ENCODE measurements at places on chromosomes 16 and 17.
A peak's percentile ranks its signal among the peaks of the same experiment; 100 is the strongest.

DNA sequence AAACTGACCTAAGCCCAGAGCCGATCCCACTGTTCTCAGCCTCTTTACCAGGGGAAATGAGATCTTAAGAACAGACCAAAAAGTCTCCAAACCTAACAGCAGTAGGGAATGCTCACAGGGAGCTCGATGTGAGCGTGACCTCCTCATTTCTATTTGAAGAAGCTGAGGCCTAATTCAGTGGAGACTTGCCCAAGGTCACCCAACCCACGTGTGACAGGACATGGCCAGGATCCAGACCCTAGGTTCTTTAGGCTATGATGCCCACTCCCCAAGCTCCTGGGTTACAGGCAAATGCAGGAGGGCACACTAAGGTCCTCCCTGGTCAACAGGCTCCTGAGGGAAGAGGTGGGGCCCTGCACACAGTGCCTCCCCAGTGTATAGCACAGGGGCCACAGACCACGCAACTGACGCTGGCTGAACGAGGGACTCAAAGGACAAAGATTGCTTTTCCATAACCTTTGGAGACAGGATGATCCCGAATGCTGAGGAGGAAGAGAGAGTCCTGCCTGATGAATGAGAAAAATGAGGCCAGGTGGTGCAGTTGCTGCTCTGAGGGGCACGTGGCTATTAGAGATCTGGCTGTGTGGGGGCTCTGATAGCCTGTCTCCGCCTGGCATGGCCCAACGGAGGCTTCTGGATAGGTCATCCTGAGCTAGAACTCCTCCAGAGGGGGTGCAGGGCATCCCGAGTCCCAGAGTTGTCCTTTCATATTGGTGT lies 24.0 kb downstream of the MAP3K14 start:
- no peak for DNase-seq

DNA sequence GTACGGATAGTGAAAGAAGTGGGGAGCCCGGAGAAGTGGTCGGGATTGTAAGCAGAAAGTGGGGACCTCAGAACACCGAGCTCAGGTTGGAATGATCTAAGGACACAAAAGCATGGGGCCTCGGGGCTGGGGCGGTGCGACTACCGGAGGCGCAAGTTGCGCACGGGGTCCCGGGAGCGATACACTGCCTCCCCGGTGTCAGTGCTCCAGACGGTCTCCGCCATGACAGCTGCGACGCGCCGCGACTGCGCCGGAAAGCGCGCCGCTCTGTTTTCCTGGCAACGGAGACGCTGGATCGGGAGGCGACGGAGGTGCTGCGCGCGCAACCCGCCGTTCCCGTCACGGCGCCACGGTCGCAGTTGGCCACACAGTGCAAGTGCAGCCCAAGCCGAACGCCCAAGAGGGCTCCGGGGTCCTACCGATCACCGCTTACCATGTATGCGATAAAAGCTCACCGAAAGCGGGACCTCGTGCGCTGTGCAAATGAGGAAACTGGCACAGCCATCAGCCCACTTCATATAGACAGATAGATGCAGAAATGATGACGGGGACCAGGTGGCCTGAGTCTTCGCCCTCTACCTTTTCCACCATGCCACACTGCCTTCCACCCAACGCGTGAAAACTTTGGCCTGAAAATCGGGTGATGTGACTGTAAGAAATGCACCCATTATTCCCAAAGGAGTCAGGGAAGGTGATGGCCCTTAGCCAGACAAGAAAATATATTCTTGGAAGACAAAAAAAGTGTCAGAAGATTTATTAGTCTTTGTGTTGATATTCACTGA lies at the start of gene MKS1:
TSS of gene MKS1 (minus strand) at position 249 of the 782 bp plus-strand sequence. CDS start at position 224, 25 bp downstream.
- peak; percentile 99 for DNase-seq

- no peak for DNase-seq
These were observed 8.4 kb downstream of the LRRC3C start for GRCh38 chr17:39935909-39936308.

DNA sequence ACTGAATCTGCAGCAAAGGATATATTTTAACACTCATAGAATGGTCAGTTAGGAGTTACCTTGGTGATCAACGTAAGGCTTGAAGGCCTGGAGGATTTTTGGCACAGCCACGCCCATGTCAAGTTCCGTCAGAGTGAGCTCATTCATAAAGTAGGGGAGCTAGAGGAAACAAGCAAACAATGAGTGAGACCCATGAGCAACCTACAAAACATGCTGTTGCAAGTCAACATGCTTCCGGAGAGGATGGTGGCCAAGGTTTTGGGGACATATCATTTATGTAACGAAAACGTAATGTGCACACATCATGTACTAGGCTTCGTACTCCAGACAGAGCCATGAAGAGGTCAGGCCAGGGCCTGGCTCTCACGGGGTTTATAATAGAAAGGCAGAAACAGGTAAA lies 41.1 kb upstream of the ERN1 start:
- no peak for DNase-seq

GRCh38 chr17:60747069-60747808 lies 69.6 kb downstream of the BCAS3 start:
- no peak for DNase-seq

GRCh38 chr17:17837966-17838962 lies 1.5 kb upstream of the SREBF1 start:
- no peak for DNase-seq

- no peak for DNase-seq
These were observed 5.0 kb downstream of the SPDYE4 start for GRCh38 chr17:8753136-8753975.

GRCh38 chr16:12529582-12529981 lies 274.1 kb downstream of the CPPED1 start:
- DNase-seq, result no peak

GRCh38 chr17:63624531-63624880 lies 2.3 kb downstream of the MAP3K3 start:
- DNase-seq, result no peak

- DNase-seq, result peak; percentile 83
These were observed 13.0 kb upstream of the SPNS3 start for GRCh38 chr17:4420692-4421131.

DNA sequence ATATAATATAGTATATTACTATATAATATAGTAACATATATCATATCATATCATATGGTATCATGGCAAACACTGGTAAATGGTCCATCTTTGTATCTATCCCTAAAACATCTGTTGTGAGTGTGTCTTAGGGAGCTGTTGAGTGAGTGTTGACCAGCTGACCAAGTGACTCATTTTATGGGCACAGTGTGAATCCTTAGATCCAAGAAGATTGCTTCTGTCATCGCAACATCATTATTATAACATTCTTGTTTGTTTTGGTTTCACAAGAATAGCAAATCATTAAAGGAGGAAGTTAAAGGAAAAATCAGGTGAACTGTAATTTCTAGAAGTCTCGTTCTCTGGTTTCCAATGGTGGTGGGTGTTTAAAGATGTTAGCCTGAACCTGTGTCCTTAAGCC lies 11.7 kb upstream of the MAF start:
- DNase-seq, result no peak

DNA sequence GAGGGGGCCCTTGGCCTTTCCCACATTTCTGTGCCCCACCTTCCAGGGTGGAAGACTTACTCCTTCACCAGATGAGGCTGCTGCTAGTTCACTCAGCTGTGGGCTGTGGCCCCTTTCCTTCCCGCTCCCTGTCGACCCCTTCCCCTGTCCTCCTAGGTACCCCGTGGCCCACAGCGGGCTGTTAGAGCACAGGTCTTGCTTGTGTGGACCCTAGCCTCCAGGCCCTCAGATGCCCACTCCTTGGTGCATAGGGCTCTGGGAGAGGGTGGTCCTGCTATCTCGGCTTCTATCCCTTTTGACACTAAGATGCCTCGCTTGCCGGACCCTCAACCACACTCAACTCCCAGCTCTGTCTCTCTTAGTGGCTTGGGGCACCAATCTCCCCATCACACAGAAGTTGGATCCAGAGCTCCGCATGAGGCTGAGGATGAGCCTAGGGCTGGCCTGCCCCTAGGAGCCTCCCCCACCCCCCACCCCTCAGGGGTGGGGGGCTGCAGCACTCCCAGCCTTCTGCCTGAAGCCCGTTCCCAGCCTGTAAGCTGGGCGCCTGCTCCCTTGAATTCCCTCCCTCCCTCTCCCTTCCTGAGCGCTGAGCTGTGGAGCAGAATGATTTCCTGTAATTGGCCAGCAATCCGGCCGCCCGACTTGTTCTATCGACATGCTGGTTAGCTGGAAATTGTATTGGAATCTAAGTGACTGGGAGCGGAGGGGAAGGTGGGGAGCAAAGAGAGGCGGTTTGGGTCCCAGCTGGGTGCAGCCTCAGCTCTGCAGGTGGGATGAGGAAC lies 30.9 kb downstream of the DCAKD start:
- no peak for DNase-seq

GRCh38 chr17:35614810-35615209 lies 27.7 kb downstream of the AP2B1 start:
- no peak for DNase-seq

GRCh38 chr17:5678171-5678570 lies 93.9 kb upstream of the NLRP1 start:
- no peak for DNase-seq

DNA sequence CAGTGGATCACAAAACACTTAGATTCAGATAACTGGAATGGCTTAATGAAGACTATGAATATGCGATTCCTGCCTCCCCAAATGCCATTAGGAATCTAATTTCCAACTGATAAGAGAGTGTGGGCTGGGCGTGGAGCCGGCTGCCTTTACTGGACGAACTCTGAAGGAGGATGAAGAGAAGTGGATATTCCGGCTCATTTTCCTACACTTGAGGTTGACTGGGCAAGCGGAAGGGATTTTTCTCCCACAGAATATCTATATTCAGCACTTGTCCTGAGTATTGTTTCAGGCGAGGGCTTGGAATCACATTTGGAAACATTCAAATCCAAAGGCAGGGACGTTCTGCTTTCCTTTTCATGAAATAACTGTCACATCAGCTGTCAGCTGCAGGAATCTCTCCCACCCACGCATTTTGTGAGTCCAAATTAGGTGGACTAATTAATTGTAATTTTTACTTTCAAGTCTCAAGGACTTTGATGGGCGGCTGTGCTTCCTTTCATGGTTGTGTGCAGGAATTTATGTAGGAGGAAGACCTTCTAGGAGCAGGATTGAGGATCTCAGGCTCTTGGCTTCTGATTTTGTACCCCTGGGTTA lies 138.5 kb downstream of the PITPNC1 start:
- no peak for DNase-seq

DNA sequence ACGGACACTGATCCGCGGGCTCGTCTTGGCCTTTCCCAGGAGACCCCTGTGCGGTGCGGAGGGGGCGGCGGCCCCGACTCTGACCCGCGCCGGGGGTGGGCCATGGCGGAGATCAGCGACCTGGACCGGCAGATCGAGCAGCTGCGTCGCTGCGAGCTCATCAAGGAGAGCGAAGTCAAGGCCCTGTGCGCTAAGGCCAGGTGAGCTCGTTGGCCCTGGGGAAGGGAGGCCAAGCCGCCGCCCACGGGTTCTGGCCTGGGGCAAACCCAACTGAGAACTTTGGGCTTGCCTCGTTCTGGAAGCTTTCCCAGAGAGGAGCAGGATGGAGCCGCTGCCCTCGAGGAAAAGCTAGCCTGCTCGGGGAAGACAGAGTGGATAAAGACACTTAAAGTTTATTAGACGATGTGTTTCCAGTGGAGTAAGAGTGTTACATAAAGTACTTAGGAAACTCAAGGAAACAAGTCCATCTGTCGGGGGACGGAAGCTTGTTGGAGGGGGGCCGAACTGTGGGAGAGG lies 540 bp downstream of the PPP4C start:
- no peak for DNase-seq

GRCh38 chr16:64417711-64418227 lies 704.1 kb downstream of the CDH11 start:
- no peak for DNase-seq

GRCh38 chr17:80960797-80961452 lies 30.7 kb upstream of the CHMP6 start:
- DNase-seq, result no peak

GRCh38 chr17:57442401-57442823 lies 186.1 kb downstream of the MSI2 start:
- DNase-seq, result no peak

DNA sequence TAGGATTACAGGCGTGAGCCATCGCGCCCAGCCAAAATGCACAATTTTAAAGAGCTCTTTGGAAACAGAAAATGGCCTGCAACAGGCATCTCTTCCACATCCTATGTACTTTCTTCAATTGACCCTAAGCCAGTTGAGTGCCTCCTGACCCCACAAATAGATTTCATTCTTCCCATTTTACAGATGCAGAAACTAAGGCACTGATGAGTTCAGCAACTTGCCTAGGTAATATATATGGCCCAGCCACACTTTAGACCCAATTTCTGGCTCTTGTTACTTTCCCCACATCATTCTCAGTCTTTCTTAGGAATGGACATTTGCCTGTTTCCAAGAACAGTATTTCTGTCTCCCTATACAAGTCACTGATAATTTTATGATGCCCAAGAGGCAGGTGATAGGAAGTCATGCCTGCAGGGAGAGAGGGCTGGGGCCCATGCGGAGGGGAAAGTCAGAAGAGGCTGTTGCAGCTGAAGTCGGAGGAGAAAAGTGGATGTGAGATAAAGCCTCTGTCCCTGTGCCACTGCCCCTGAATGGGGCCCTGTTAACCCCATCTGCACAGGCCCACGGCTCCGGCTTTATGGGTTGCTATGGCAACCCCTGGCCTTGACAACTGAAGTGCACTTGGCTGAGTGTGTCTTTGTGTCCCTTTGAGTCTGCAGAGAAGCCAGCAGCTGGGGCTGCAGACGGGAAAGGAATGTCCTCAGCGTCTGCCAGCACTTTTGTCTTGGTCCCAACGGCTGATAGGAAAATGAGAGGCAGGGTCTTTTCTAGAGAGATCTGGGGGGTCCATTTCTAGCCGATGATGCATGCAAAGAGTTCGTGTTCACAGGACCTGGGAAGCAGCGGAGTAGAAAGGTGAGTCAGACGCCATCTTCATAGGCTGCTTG lies 45.9 kb downstream of the ABAT start:
- peak; percentile 37 for DNase-seq

DNA sequence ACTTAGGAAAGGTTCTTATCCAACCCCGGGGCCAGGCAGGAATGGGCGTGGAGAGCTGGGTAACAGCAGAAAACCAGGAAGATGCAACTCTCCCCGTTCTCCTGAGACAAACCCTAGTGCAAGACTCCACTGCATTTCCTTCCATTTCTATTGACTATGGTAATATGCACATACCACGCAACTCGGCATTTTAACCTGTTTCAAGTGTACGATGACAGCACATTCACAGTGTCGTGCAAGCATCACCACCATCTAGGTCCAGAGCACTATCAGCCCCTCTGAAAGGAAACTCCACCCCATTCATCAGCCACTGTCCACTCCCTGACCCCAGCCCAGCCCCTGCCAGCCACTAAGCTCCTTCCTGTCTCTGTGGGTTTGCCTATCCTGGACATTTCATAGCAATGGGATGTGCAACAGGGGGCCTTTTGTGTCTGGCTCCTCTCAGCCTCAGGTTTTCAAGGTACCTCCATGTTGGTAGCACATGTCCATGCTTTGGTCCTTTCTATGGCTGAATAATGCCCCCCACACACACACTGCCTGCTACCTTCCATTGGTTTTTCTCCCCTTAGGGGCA lies 441.9 kb downstream of the SOX9 start:
- DNase-seq, result no peak
